ENCODE measurements at places on chromosomes 6 and 20. TPM values are rescaled to one million over a fixed set of nuclear protein-coding genes. Genes with fewer than 3 reads are reported as not detected.

SYCP2L gene
- 6.5 TPM for polyA plus RNA-seq

CDH26 gene
- 1.1 TPM for polyA plus RNA-seq

NMBR gene
- 0.30 TPM for polyA plus RNA-seq

CDC25B gene
- polyA plus RNA-seq = 38.5 TPM

PPP1R14C gene
- 24.2 TPM for polyA plus RNA-seq

DEFB116 gene
- polyA plus RNA-seq = not detected

- DNase-seq = no peak
Measured at GRCh38 chr6:37188962-37189510, 19.1 kb downstream of the PIM1 start.

- no peak for DNase-seq
Measured at GRCh38 chr20:47252879-47253307, 103.6 kb downstream of the ZMYND8 start.

DNA sequence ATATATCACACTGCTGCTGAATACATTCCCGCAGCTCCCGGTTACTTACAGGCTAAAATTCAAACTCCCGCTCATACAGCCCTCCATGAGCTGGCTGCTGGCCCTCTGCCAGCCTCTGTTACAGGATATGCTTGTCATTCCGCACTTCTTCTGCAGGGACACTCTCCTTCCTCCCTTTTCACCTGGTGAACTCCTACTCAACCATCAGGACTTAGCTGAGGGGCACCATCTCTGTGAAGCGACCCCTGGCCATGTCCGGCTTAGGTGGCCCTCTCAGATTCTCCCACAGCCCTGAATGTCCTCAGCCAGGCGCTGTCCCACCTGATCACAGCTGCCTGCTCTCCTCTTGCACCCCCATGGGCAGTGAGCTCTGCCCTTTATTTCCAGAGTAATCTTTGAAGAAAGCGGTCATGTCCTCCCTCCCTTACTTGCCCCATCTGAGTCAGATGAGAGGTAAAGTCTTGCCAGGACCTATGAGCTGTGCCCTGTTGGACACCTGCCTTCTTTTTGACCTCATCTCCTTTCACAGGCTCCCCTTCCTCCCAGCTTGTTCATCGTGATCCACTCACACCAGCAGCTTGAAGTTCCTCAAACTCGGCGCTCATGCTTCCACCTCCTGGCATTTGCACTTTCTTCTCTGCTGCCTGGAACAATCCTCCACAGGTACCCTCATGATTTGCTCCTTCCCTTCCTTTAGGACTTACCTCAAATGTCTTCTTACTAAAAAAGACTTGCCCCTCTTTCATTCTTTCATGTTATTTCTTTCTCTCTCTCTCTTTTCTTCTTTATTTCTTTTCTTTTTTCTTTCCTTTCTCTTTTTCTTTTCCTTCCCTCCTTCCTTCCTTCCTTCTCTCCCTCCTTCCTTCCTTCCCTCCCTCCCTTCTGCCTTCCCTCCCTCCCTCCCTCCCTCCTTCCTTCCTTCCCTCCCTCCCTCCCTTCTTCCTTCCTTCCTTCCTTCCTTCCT is 5.6 kb downstream of the CYP24A1 start:
- no peak for DNase-seq

- DNase-seq = no peak
Measured at GRCh38 chr6:164924674-164925073, 384.7 kb downstream of the C6orf118 start.

GRCh38 chr20:23347791-23348190 is 2.8 kb upstream of the NXT1 start:
- no peak for DNase-seq

DNA sequence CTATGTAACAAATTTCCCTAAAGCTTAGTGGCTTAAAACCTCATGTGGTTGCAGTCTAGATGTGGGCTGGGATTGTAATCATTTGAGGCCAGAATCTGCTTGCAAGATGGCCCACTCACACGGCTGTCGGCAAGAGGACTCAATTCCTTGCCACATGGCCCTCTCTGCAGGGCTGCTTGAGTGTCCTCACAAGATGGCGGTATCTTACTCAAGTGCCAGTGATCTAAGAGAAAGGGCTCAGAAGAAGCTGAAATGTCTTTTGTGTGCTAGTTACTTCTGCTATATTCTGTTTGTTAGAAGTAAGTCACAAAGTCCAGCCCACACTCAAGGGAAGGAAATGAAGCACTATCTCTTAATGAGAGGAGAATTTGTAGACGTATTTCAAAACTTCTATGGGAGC is 47.1 kb upstream of the PMEPA1 start:
- DNase-seq = no peak

DNA sequence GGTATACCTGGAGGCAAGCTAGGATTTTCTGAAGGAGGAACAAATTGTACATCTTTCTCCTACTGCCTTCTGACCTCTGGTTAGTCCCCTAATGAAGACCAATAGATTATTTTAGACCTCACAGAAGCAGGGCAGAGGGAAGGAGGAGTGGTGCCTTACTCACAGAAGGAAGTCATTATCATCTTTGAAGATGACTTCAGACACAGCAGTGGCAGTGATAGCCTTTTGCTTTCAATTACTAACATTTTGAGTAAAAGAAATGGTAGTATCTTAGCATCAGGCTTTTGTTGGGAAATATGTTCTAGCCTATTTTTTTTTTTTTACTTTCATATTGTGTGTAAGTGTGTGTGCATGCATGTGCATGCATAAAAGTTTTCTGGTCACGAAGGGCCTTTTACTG is 164.2 kb upstream of the PLN start:
- DNase-seq = no peak

DNA sequence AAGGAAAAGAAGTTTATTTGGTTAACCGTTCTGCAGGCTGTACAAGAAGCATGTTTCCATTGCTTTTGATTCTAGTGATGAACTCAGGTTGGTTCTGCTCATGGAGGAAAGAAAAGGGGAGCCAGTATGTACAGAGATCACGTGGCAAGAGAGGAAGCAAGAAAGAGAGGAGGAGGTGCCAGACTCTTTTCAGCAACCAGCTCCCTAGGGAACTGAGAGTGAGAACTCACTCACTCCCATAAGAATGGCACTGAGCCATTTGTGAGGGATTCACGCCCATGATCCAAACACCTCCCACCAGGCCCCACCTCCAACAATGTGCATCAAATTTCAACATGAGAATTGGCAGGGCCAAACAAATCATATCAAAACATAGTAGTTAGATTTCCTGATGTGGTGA is 649.1 kb downstream of the EPM2A start:
- no peak for DNase-seq

- DNase-seq = no peak
Measured at GRCh38 chr20:50494428-50494827, 15.8 kb upstream of the PTPN1 start.

- no peak for DNase-seq
Measured at GRCh38 chr20:43958626-43959025, 44.0 kb downstream of the TOX2 start.

DNA sequence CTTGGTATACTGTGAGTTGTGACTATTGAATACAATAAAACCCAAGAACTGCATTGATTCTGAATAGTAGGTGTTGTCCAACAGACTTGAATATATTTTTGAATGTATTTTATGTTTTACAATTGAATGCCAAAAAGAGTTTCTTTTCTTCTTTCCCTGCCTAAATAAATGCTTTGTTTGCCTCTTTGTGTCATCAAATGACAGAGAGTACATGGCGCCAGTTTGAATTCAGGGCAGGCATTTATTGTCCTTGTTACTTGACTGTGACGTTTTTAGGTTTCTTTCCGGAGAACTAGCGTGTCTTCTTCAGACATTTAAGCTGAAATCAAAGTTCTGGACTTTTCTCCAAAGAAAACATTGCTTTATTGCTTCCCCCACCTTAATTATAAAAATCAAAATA is 16.6 kb downstream of the KIF3B start:
- DNase-seq = no peak

DNA sequence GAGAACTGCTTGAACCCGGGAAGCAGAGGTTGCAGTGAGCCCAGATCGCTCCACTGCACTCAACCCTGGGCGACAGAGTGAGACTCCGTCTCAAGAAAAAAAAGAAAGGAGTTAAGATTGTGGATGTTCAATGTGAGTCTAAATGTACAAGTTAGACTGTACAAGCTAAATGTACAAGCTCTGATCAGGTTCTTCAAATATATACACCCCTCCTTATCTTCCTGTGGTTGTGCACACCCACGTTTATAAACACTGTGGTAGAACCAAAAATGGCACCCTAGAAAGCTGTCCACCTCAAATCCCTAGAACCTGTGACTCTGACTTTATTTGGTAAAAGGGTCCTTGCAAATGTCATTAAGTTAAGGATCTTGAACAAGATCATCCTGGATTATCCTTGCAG is 11.2 kb upstream of the RANBP9 start:
- DNase-seq = no peak

GRCh38 chr6:50030350-50030749 is 8.6 kb upstream of the DEFB110 start:
- DNase-seq = no peak

- DNase-seq = no peak
Measured at GRCh38 chr6:138518054-138518453, 18.8 kb upstream of the NHSL1 start.

DNA sequence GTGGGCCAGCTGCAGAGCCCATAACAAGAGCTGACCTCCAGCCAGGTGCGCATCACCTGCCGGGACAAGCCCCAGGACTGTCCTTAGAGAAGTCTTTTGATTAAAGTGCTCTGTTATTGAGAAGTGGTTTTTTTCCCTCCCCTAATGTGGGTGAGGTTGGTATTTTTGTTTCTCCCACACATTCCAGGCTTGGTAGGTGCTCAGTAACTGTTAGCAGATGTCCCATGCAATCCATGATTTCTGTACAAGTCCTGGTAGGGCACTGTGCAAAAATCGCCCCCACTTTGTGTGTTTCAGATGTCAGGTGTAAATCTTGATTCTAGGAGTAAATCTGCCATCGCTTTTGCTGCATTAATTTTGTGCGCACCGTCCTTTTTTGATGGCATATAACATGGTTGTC is 4.7 kb downstream of the FAM210B start:
- no peak for DNase-seq

DNA sequence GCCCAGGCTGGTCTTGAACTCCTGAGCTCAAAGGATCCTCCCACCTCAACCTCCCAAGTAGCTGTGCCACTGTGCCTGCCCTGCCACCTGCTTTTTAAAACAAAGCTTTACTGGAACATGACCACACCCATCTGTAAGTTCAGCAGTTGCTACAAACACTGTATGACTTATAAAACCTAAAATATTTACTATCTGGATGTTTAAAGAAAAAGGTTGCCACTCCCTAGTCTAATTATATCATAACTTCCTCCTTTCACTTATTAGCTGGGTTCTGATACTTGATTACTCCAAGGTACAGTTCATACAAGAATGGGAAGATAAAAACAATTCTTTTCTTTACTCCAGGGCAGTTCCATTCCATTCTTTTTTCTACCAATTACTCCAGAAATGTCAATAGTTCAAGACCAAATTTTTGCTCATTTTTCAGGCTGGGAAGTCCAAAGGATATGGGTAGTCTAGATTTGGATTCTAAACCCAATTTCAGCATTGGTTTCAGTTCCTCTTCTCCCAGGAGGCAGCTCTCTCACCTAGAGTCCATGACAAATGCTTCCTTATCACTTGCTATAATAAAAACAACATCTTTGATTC is 63.1 kb downstream of the SEC63 start:
- DNase-seq = no peak

Measured in right renal pelvis (tissue), 4 donors.